Mesenteric fat pad (tissue), 1 donor: ENCODE measurements at places on chromosomes 4 and X. TPM values are rescaled to one million over a fixed set of nuclear protein-coding genes. Genes with fewer than 3 reads are reported as not detected.

DOK7 gene
- total RNA-seq, result not detected

F9 gene
- total RNA-seq, result not detected

STEEP1 gene
- total RNA-seq, result 24.6 TPM

SCRG1 gene
- total RNA-seq, result 1.1 TPM

RHOXF1 gene
- total RNA-seq, result 1.2 TPM

CRMP1 gene
- 0.16 TPM for total RNA-seq

FMR1NB gene
- total RNA-seq, result not detected

TIGD4 gene
- not detected for total RNA-seq

GPR50 gene
- not detected for total RNA-seq

AR gene
- total RNA-seq, result 19.3 TPM

KIAA1210 gene
- total RNA-seq, result not detected

PAGE2B gene
- not detected for total RNA-seq

XAGE1B gene
- total RNA-seq, result not detected

MAGEA2 gene
- not detected for total RNA-seq

UGT8 gene
- total RNA-seq, result 0.13 TPM

LRRC66 gene
- total RNA-seq, result 0.42 TPM

FAM133A gene
- total RNA-seq, result not detected

KLHL13 gene
- 2.5 TPM for total RNA-seq

DGKK gene
- total RNA-seq, result not detected

DIPK2B gene
- total RNA-seq, result 42.8 TPM

F8 gene
- 43.5 TPM for total RNA-seq

NSUN7 gene
- 1.7 TPM for total RNA-seq

CTSO gene
- 14.2 TPM for total RNA-seq

DRD5 gene
- total RNA-seq, result not detected

TMSB15C gene
- 0.19 TPM for total RNA-seq

HSFX3 gene
- total RNA-seq, result not detected

GPR119 gene
- not detected for total RNA-seq

PASD1 gene
- total RNA-seq, result not detected

EDA2R gene
- 1.2 TPM for total RNA-seq

SSX1 gene
- total RNA-seq, result not detected

KLF8 gene
- total RNA-seq, result 22.2 TPM

TET2 gene
- total RNA-seq, result 23.9 TPM

SULT1B1 gene
- 5.4 TPM for total RNA-seq

CSAG3 gene
- not detected for total RNA-seq

PFKFB1 gene
- total RNA-seq, result 18.5 TPM

EDNRA gene
- 3.6 TPM for total RNA-seq

NHS gene
- 11.4 TPM for total RNA-seq

ADGRL3 gene
- 5.9 TPM for total RNA-seq

IGFBP7 gene
- 558 TPM for total RNA-seq

SUPT20HL2 gene
- total RNA-seq, result not detected

TRO gene
- 3.9 TPM for total RNA-seq

ADH7 gene
- total RNA-seq, result not detected

GPRIN3 gene
- 6.2 TPM for total RNA-seq

HMX1 gene
- total RNA-seq, result not detected

IQSEC2 gene
- total RNA-seq, result 15.4 TPM

GPC4 gene
- 9.5 TPM for total RNA-seq

STS gene
- 30.8 TPM for total RNA-seq

TMEM31 gene
- total RNA-seq, result not detected

MMAA gene
- 7.5 TPM for total RNA-seq

FREM3 gene
- total RNA-seq, result not detected

ZFP92 gene
- 5.4 TPM for total RNA-seq

USP51 gene
- 1.1 TPM for total RNA-seq

HEPH gene
- total RNA-seq, result 3.9 TPM

KLKB1 gene
- not detected for total RNA-seq

LPAR4 gene
- total RNA-seq, result 0.26 TPM

RXFP1 gene
- total RNA-seq, result not detected
